RCC 7860 (cell line): ENCODE measurements at places on chromosomes 7 and 10.

- no peak for DNase-seq
Observed at GRCh38 chr10:310976-311639, 175.9 kb downstream of the ZMYND11 start.

- DNase-seq, result no peak
Observed at GRCh38 chr10:2852574-2853323, 214.6 kb upstream of the PFKP start.

GRCh38 chr10:24894728-24895127 lies 57.7 kb downstream of the PRTFDC1 start:
- peak; percentile 88 for DNase-seq

- DNase-seq, result no peak
Observed at GRCh38 chr7:13743226-13743625, 246.2 kb downstream of the ETV1 start.
